ENCODE measurements at places on chromosomes 7 and 10. TPM values are rescaled to one million over a fixed set of nuclear protein-coding genes. Genes with fewer than 3 reads are reported as not detected.

The KIF11 gene
- 12.0 TPM for total RNA-seq

The IDI2 gene
- not detected for total RNA-seq

The TFR2 gene
- total RNA-seq = 9.2 TPM

The POU6F2 gene
- 2.1 TPM for total RNA-seq

The RPP38 gene
- total RNA-seq = 10.1 TPM

The FAM131B gene
- total RNA-seq = 78.4 TPM

The CTAGE4 gene
- 1.2 TPM for total RNA-seq

The NKX1-2 gene
- total RNA-seq = 1.8 TPM

The SYNPO2L gene
- not detected for total RNA-seq

The DNAH11 gene
- total RNA-seq = 8.3 TPM

The ZNF365 gene
- total RNA-seq = 19.8 TPM

The SFRP4 gene
- total RNA-seq = 3.2 TPM

The MSANTD7 gene
- 25.1 TPM for total RNA-seq

The HOXA1 gene
- not detected for total RNA-seq

The AGAP6 gene
- 4.8 TPM for total RNA-seq

The MMP21 gene
- total RNA-seq = 0.46 TPM

The HOXA10 gene
- not detected for total RNA-seq

The CRHR2 gene
- total RNA-seq = 1.6 TPM

The SPDYE2B gene
- not detected for total RNA-seq

The ZNF12 gene
- total RNA-seq = 29.8 TPM

The RBM20 gene
- 0.23 TPM for total RNA-seq

The ACBD7 gene
- total RNA-seq = 54.2 TPM

The PARD3 gene
- total RNA-seq = 76.4 TPM

The PLA2G12B gene
- not detected for total RNA-seq

The HECW1 gene
- 48.0 TPM for total RNA-seq

The HDAC9 gene
- total RNA-seq = 68.3 TPM

The TAS2R41 gene
- total RNA-seq = not detected

The CPN1 gene
- not detected for total RNA-seq

The C7orf33 gene
- not detected for total RNA-seq

The NUTM2B gene
- 0.46 TPM for total RNA-seq

The ODAD2 gene
- total RNA-seq = 5.5 TPM

The MBL2 gene
- not detected for total RNA-seq

The CYP3A7 gene
- total RNA-seq = not detected

The KLF14 gene
- total RNA-seq = 0.23 TPM
